ENCODE measurements at places on chromosomes 12 and 14.

- no peak for DNase-seq
Observed at GRCh38 chr12:92696216-92696615, 6.6 kb upstream of the PLEKHG7 start.

DNA sequence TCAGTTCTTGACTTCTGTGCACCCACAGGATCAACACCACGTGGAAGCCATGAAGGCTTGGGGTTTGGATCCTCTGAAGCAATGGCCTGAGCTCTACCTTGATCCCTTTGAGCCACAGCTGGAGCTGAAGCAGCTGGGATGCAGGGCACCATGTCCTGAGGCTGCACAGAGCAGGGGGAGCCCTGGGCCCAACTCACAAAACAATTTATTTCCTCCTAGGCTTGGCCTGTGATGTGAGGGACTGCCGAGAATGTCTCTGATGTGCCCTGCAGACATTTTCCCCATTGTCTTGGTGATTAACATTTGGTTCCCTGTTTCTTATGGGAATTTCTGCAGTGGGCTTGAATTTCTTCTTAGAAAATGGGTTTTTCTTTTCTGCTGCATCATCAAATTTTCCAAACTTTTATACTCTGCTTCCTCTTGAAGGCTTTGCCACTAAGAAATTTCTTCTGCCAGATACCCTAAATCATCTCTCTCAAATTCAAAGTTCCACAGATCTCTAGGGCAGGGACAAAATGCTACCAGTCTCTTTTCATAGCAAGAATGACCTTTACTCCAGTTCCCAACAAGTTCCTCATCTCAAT lies 288.2 kb downstream of the CCDC59 start:
- DNase-seq: no peak

DNA sequence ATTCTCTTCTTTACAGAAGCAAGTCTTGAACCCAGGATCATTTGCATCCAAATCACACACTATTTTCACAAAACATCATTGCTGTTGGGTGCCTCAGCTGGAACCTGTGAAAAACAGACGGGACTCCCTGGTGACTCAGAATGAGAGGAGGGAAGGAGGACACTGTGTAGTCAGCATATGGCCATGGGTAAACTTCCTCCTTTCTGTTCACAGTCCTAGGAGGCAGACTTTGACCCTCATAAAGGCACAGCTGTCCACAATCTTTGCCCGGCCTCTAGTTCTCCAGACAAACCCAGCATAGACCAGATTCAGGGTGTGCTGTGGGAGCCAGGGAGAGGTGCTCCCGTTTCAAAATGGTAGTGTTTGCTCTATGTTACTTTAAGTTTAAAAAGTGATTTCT lies 62.0 kb downstream of the DYRK2 start:
- DNase-seq: peak; percentile 95

DNA sequence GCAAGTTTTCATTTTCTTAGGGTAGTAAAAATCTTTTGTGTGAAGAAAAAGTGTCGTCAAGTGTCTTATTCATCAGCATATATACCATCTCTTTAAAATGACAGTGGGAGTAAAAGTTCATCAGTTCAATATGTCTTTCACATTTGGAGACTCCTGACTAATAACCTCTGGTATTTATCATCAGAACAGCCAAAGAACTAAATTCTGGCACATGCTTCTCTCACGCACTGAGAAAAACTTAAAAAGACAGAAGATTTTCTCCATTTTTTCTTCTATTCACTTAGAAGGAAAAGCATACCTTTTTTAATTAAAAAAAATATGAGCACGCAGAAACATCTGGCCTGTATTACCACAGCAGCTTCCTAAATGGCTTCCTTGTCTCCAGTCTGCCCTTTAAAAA lies 265.7 kb downstream of the AKAP6 start:
- no peak for DNase-seq

DNA sequence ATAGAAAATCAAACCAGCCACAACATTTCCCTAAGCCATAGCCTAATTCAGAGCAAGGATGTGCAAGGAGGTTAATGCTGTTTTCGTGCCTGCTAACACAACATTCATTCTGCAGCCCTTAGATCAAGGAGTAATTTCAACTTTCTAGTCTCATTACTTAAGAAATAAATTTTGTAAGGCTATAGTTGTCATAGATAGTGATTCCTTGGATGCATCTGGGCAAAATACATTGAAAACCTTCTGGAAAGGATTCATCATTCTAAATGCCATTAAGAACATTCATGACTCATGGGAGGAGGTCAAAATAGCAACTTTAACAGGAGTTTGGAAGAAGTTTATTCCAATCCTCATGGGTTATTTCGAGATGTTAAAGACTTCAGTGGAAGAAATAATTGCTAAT lies 283.2 kb downstream of the RPAP3 start:
- no peak for DNase-seq
